ENCODE measurements at places on chromosomes 12 and 14.
A peak's percentile ranks its signal among the peaks of the same experiment; 100 is the strongest.

DNA sequence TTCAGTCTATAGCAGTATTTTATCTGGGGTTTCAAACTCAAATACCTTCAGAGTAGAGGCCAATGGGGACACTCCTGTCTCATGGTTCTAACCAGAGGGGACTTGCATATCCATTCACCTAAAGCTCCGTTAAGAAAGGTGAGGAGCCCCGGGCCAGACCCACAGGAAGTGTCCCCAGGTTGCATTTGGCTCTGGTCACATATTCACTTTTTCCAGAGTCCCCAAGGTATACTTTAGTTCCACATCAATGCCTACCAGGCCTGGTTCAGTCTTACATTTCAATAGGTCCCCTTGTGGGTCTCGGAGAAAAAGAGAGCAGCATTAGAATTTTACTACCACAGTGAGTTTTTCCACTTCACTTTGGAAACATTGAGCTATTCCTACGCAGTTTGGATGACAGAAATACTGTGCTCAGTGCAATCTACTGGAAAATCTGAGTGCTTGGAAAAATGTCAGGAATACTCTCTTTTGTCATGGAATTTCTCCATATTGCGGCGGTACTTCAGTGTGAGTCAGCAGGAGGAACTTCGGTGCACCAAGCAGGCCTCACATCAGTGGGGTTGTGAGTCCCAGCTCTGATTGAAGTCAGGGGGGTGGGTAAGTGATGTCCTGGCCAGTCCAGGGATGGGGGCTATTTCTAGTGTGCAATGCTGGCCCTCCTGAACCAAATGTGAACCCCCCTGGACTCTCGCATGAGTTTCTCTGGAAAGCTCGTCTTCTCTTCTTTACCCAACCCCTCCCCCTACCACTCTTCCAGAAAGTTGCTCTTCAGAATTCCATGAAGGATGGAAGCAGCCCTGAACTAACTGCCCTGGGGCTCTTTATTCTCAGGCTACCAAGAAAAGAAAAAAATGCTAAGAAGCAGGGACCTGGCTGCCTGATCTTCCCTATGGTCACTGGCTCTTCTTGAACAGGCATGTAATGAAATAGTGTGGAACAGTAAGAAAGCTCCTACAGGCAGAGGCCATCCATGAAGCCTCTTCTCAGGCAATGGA, 184.7 kb downstream of the PRKCH start:
- DNase-seq = peak; percentile 92

DNA sequence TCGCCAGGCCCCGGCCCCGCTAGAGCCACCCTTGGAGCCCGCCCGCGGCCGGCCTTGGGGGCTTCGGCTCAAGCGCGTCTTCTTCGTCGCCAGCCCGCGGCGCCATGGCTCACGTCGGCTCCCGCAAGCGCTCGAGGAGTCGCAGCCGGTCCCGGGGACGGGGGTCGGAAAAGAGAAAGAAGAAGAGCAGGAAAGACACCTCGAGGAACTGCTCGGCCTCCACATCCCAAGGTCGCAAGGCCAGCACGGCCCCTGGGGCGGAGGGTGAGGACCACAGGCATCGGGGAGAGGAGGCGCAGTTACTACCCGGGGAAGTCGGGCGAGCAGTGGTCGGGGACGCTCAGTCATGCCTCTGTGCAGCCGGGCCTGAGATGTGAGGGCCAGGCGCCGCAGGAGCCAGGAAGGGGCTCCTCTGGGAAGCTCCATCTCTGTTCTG, 573 bp downstream of the ARL6IP4 start:
- DNase-seq = peak; percentile 64

- peak; percentile 48 for DNase-seq
Observed at GRCh38 chr12:124774462-124775167, 89.0 kb downstream of the SCARB1 start.

DNA sequence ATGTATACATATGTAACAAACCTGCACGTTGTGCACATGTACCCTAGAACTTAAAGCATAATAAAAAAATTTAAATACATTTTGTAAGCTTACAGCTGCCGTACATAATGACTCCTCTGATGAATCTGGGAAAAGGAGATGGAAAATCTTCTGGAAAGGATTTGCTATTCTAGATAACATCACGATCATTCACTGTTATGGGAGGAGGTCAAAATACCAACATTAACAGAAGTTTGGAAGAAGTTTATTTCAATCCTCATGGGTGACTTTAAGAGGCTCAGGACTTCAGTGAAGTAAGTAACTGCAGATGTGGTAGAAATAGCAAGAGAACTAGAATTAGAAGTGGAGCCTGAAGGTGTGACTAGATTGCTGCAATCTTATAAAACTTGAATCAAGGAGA, 172.2 kb downstream of the SLC16A7 start:
- no peak for DNase-seq

GRCh38 chr12:39959031-39959430, 146.8 kb downstream of the SLC2A13 start:
- no peak for DNase-seq

Data from mesenchymal stem cell (in vitro differentiated cells and primary cell).